Mesendoderm (in vitro differentiated cells): ENCODE measurements at places on chromosomes 13 and 19.

DNA sequence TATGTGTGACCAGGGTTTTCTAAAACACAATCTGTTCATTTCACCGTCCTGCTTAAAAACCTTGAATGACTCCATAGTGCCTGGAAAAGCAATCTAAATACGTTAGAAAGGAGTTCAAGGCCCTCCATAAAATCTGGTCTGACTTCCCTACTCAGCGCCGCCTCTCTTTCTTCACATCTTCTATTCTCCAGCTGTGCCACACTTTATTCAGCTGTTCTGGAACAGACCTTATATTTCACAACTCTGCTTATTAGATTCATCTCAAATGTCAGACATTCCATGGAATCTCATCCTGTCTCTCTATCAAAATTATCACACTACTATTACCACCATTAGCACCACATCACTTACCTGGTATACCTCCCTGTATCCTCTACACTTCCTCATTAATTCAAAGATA is 19.8 kb upstream of the SPART start:
- no peak for DNase-seq

- DNase-seq = no peak
These were observed 118.2 kb downstream of the KCNRG start for GRCh38 chr13:50133358-50133953.

DNA sequence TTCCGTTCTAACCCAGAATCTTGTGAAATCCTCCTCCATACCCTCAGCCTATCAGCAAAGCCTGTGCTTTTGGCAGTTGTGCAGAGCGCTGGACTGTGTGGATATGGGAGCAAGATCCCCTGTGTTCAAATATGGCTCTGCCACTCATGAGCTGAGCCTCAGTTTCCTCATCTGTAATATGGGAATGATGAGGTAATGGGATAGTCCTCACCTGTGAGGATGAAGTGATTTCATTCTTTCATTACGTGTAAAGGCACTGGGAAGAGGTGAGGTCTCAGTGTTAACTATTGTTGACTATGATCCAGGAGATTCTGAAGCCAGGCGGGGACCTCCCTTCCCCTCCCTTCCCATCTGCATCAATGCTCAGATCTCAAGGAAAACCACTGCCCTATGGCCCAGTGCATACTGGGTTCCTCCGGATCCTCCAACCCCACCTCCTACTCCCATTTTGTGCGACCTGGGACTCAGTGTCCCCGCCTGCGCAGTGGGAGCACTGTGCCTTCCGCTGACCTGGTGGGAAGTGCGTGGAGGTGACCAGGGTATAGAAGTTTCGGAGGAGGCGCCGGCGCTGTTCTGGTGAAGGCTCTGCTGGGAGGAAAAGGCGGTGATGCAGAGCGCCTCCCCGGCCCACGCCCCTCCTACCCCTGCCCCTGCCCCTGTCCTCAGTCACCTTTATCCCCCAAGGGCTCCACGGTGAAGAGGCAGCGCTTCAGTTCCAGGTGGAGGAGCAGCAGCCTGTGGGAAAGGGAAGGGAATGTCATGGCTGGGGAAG is 5.0 kb downstream of the FUZ start:
- DNase-seq = no peak

DNA sequence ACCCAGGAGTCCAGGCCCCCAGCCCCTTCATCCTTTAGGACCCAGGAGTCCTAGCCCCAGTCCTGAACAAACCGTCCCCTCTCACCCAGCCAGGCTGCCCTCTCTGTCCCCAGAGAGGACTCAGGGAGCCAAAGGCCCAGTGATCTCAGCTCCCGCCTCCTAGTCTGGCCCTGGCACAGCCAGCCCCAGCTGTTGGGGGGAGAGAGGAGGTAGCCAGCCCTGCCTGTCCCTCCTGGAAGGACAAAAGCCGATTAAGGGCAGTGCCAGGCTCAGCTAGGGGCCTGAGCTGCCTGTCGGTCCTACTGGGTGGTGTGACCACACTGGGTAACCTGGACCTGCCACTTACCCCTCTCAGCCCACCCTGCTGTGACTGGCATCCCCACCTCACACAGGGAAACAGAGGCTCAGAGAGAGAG is 14.5 kb downstream of the LIPE start:
- DNase-seq = no peak

DNA sequence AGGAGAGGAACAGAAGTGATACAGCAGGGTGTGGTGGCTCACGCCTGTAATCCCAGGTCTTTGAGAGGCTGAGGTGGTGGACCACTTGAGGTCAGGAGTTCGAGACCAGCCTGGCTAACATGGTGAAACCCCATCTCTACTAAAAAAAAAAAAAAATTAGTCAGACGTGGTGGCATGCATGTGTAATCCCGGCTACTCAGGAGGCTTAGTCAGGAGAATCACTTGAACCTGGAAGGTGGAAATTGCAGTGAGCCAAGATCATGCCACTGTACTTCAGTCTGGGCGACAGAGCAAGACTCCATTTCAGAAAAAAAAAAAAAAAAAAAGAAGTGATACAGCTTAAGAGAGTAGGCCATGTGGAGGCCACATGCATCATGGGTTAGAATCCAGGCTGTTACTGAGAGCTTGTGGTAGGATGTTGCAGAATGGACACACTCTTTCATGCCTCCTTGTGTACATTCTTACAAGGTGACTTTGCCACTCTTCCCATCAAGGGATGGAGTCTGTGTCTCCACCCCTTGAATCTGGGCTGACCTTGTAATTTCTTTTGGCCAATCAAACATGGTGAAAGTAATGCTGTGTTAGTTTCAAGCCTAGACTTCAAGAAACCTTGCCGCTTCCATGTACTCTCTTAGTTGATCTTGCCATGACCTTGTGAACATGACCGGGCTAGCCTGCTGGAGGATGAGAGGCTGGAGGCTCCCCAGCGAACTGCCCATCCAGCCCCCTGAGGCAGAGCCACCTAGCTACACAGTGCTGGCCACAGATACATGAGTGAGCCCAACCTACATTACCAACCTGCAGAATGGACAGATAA is 12.3 kb downstream of the FAM187B start:
- no peak for DNase-seq

GRCh38 chr19:9321338-9321737 is 2.6 kb upstream of the ZNF559 start:
- DNase-seq = no peak
